Smooth muscle cell of the pulmonary artery (primary cell): ENCODE measurements at places on chromosomes 7 and 10. TPM values are rescaled to one million over a fixed set of nuclear protein-coding genes. Genes with fewer than 3 reads are reported as not detected.

Gene SORCS1
- total RNA-seq, result 0.20 TPM in 1 of 2 replicates, not detected in the other

Gene ASB15
- total RNA-seq, result not detected in 2 replicates

Gene BMI1
- 52.6 and 72.2 TPM in 2 replicates for total RNA-seq

Gene FAM107B
- total RNA-seq, result 43.5 TPM in 2 replicates

Gene COL13A1
- 5.0 and 38.9 TPM in 2 replicates for total RNA-seq

Gene HTR5A
- not detected in 2 replicates for total RNA-seq

Gene MEOX2
- 0.40 and 28.3 TPM in 2 replicates for total RNA-seq

Gene CRHR2
- total RNA-seq, result not detected in 2 replicates

Gene SFTPA1
- not detected in 2 replicates for total RNA-seq

Gene TMEM196
- not detected in 2 replicates for total RNA-seq

Gene TAS2R4
- total RNA-seq, result 1.5 and 1.9 TPM in 2 replicates

Gene CASP7
- 19.8 and 27.6 TPM in 2 replicates for total RNA-seq
